Left forelimb (tissue), 1 donor: ENCODE measurements at places on chromosomes 2 and 18.

- DNase-seq: peak; percentile 84
Observed at GRCh38 chr2:171523088-171524017, 1.1 kb downstream of the CYBRD1 start.

DNA sequence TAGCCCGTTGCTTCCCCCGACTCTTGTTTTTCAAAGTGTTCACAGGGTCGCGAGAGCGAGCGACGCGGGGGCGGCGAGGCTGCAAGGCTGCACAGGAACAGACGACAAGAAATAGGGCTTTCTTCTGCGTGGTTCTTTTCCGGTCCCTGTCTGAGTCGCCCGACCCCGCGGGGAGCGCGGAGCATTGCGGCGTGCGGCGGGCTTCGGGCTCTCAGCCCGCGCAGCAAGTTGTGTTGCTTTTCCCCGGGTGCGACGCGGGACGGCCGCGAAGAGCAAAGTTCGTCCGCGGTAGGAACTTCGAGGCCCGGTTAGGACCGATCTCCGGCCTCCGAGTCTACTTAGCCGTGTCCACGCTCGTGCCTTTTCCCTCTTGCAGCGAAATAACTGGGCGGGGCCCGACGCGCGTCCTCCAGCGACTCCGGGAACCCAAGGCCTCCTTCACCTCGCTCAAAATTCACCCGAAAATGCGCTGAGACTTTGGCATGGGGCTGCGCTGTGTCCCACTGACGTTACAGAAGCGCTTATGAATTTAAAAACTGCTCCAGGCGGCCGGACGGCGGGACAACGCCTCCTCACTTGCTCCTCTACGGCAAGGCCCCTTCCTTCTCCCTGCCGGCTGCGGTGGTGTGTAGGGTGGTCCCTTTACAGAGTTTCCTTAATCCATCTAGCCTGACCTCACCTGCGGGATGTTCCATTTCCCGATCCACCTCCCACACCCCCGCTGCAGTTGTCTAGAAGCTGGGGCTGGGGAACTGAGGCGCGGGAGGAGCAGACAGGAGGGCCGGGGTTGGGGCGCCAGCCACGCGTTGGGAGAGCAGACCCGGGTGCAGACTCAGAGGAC, 1.5 kb upstream of the BCL2L11 start:
- DNase-seq: no peak

- no peak for DNase-seq
Observed at GRCh38 chr2:164692114-164692513, 70.8 kb upstream of the GRB14 start.

DNA sequence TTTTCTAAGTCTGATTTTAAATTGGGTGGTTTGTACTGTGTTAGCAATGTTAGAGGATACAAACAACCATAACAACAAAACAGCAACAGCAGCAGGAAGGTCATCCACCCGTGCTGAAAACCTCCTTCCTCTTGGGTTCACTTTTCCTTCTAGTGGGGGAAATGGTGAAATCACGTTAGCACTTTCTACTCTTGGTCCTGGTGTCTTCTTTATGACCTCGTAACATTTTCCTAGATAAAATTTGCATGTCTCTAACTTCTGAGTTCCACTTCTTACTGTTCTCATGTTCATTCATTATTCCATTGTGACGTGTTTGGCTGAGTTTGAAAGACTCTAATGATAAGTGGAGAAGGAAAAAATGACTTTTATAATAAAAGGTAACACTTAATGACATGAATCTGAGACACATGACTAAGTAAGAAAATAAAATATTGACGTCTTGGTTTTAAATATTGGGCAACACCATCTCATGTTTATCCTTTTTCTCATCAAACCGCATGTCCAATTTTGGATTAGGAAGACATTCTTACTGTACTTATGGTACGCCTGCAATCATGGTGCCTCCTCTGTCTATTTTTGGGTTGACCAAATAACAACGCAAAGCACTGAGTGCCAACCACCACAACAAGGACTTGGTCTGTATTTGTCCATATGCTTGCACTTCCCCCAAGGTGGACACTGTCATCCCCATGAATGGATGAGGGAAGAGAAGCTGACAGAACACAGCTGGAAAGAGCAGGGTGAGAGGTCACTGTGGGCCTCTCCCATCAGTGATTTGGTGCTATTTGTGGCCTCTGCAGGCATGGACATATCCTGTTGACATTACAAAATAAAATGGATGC, 25.7 kb upstream of the IL1R1 start:
- DNase-seq: no peak
